ENCODE measurements at places on chromosomes 5 and 9.

DNA sequence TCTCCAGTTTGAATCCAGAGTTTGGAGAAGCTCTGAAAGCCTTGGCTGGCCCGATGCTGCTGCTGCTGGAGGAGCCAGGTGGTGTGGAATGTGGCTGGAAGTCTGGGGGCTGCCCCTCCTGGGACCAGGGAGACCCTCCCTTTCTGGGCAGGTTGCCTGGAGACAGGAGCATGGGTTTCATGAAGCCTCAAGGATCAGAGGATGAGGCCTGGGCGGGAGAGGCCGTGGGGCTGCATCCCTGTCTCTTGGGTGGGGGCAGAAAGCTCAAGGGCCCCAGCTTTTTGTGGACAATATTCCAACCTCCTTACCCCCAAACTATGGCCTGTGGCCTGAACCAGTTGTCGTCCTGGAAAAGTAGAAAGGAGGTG lies 10.1 kb downstream of the FGF18 start:
- no peak for DNase-seq

- no peak for DNase-seq
Measured at GRCh38 chr5:153626836-153627235, 136.4 kb downstream of the GRIA1 start.

DNA sequence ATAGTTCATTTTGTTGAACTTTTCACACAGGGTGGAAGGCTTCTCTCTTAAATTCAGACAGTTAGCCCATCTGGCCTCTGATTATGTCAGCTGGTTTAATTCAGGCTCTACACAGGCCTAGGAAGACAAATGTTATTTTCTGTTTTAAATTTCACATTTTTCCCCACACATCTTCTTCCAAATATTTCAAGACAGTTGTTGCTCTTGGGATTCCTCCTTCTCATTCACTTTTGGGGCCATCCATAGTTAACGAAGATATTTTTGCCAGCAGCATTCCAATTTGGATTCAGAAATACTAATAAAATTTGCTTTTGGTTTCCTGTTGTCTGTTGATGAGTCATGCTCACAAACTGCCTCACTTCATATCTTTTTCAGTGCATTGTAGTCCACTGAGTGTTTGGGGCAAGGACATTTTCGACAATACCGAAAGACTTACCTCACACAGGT lies 475.4 kb downstream of the DMAC1 start:
- DNase-seq, result no peak

DNA sequence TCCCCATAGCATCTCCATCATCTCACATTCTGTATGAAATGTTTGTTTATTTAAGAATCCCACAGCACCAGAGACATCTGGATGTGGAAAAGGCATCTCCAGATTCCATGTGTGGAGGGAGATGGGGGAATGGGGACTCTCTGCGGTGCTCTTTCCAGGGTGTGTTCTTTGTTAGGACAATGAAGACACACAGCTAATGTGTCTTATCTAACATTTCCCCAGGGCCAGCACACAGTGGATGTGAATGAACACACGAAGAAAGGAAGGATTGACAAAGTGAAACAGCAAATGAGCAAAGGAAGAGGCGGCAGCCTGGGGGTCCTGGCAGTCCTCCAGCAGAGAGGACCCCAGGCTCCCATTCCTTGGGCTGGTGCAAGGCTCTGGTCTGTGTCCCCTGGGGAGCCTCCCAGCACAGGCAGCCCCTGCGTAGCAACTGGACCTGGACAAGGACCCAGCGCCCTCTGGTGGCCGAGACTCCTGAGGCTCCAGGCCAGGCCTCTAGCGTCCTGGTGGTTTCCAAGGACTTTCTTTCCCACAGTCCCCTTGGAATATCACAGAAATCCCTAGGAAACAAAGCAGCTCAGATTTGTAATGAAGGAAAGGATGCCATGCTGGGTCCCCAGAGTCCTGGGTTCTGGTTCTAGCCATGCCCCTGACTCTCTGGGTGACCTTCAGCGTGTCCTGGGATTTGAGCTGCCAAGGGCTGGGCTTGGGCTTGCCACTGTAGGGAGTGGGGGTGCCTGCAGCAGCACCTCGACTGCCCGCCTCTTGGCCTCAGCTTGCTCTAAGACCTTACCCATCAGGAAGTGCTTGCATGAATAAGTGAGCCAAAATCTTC lies 3.5 kb upstream of the PDLIM7 start:
- DNase-seq, result peak; percentile 67

GRCh38 chr9:136860933-136861873 lies 4.9 kb downstream of the EDF1 start:
- no peak for DNase-seq

DNA sequence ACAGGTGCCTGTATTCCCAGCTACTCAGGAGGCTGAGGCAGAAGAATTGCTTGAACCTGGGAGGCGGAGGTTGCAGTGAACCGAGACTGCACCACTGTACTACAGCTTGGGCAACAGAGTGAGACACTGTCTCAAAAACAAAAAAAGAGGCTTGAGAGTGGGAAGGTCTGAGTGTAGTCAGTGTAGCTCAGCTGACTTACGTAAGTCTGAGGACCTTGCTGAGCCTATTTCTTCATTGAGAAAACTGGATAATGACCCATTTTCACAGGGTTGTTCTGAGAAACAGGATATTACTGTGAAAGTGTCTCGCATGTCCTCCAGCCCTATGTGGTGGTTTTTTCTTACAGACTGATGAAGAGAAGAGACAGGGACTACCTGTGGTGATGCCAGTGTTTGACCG lies 66.7 kb downstream of the WDR41 start:
- DNase-seq, result no peak

- no peak for DNase-seq
Measured at GRCh38 chr9:7289773-7290172, 509.8 kb downstream of the DMAC1 start.

- DNase-seq, result no peak
Measured at GRCh38 chr9:105259274-105259673, 14.8 kb downstream of the SLC44A1 start.

- DNase-seq, result no peak
Measured at GRCh38 chr5:81251922-81252321, 18.8 kb downstream of the CKMT2 start.

DNA sequence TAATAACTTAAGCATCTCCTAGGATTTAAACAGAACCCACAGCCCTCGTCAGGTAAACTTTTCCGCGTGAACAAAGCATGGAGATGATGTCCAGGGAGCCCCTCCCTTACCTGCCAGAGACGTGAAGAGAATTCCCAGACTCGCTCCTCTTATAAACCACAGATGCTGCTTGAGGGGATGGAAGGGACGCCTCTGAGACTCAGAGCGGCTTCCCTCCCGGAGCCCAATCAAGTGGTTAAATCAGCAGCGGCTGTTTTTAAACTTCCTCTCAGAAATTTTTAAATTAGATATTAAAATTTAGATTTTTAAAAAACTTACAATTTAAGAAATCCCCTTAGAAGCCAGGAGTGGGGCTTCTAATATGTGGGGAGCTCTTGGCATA lies 71.8 kb downstream of the RAPGEF1 start:
- no peak for DNase-seq

- DNase-seq, result no peak
Measured at GRCh38 chr5:120454094-120454798, 9.9 kb upstream of the PRR16 start.

DNA sequence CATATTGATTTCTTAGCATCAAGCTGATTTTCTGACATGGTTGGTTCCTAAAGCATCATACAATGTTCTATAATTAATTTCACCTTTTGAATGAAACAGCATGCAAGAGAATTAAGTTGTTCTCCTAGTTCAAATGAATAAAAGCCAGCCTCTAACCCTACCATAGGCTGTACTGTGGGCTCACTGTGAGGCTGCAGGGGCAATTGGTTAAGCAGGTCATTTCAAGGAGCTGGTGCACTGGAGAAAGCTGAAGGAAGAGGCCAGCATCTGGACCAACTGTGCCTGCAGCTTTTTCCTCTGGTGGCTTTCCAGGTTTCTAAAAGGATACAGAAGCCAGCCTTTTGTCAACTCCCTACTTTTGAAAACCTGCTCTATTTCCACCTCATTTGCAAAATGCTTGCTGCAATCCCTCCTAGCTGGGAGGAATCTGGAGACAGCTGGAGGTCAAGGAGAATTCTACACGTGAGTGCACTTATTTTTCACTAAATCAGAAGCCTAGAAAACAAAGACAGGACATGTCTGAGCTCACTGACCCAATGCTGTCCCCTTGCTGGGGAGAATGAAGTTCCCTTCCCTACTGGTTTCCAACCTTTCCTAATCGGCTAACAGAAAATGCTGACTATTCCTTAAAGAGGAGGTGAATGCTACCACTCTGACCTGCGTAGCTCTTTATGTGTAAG lies 158.9 kb downstream of the APBA1 start:
- no peak for DNase-seq

- DNase-seq, result no peak
Measured at GRCh38 chr5:133950821-133951612, 17.4 kb downstream of the C5orf15 start.

DNA sequence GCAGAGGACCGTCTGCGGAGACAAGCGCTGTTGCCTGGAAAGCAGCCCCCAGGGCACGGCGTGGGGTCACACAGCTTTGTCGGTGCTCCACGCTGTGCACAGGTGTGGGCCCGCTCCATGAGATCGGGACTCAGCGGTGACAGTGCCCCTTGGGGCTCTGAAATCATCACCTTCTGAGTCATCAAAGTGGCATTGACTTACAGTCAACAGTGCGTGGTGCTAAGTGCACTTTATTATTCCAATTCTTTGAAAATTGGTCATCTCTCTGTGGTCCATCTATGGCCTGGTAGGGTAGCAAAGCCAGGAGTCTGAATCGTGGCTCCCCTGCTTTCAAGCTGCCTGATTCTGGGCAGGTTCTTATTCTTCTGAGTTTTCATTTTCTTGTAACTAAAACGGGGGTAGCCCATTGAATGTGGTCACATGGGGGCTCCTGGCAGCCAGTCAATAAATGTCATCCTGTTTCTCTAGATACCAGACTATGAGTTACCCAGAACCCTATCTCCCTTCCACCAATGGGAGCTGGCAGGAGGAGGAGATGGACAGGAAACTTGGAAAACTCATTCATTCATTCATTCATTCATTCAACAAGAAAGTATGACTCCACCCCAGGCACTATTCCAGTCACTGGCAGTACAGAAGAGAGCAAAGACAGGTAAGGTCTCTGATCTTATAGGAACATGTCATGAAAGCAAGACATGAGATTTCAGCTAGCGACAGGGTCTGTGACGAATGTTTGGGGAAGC lies 20.3 kb upstream of the UNC5A start:
- DNase-seq, result no peak

DNA sequence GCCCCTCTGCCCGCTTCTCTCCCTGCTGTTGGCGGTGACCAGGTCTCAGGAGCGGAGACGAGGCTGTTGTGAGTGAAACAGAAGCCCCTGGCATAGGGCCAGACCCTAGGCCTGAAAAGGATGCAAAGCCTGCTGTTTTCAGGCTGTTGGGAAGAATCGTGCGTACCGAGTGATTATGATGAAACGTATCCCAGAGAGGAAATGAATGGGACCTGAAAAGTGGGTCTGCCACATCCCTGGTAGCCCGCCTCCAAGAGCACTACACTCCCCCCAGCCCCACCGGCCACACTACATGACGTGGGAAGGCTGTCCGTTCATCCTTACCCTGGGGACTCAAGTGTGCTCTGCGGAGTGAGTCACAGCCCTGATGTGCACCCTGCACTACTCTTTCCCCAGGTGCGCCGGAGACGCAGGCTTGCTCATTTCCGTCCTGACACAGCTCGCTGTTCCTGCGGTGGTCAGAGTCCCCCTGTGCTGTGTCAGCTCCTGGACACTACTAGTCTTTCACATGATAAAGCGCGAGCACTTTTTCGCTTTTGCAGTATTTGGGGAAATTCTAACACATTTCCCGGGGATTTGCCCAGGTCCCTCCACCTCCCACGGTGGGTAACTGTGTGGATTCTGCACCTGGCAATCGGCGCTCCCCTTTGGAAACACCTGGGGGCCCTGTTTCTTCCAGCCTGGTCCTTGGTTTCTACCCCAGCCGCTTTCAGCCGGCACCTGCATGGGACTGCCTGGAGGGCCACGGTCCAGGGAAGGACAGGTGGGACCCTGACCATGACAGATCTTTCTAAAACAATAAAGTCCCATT lies 91.5 kb downstream of the ANKRD33B start:
- no peak for DNase-seq

- DNase-seq, result no peak
Measured at GRCh38 chr9:128901822-128902221, 19.0 kb upstream of the PHYHD1 start.

- DNase-seq, result no peak
Measured at GRCh38 chr5:1437226-1437829, 7.9 kb downstream of the SLC6A3 start.

DNA sequence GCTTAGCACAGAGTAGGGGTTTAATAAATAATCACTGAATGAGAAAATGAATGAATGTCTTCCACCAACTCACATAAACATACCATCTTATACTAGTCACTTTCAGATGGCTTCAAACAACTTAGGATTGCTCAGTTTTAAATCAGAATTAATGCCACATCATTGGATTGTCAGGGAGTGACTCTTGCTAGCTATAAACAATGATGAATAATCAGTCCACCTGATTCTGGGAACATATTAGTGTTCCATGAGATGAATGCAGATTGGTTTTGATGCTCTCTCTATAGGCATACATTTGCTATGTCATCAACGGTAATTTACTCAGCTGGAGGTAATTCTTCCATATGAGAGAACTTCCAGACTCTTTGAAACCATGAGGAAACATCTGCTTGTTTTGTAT lies 97.4 kb downstream of the CDH9 start:
- no peak for DNase-seq

DNA sequence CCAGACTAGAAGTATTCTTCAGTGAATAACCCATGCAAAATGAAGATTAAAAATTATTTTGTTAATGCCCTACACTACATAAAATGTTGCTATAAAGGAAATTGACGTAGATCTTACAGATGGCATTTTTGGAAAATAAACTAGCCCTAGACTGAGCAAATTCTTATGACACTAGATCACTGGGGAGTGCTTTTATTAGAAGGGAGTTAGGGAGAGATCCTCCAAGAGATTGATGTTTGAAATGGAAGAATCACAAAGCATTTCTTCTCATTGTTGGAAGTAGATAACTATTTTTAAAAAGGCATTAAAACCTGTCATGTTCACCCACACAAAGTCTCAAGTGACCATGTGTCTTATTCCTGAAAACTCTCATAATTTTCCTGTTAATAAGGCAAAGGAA lies 351.1 kb upstream of the TLE4 start:
- no peak for DNase-seq

GRCh38 chr9:107226421-107226820 lies 56.7 kb upstream of the RAD23B start:
- no peak for DNase-seq

- DNase-seq, result no peak
Measured at GRCh38 chr5:123671042-123671441, 159.1 kb downstream of the CSNK1G3 start.

DNA sequence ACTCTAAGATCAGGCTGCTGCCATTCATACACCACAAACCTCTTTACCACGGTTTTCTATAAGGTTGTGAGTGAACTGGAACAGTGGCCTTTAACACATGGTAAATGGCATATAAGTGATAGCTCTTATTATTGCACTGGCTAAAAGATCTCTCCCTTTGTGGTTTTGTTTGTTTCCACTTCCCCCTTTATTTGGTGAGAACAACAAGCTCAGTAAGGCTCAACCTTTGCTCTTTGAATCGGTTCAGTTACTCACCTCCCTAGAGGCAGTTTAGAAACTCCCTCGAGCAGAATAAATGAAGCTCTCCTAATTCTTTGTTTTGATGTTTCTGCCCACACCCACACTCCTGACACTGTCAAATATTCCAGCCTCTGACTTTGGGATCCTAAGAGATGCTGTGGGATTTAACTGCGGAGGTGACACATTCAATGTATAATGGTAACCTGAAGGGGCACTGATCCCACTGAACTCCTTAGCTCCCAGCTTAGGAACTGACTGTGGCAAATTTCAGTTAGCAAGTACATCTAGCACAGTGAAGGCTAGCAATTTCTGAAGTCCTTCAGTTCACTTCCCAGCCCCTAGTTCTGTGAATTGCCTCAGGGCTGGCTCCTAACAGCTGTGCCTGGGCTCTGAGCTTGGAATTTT lies 22.5 kb upstream of the RAD23B start:
- no peak for DNase-seq

All from T-helper 1 cell (primary cell).